Type B pancreatic cell (in vitro differentiated cells): ENCODE measurements at places on chromosomes 12 and 14.

DNA sequence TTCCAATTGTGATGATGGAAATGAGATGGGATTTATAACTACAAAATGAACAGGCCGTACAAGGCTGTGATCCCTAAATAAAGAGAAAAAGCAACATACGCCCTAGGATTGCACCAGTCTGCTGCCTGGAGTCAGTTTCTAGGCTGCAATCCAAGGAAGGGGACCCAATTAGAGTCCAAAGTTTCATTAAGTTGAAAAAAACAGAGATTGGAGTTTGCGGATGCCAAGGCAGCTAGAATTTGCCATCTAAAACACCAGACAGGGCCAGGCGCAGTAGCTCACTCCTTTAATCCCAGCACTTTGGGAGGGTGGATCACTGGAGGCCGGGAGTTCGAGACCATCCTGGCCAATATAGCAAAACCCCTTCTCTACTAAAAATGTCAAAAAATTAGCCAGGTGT, 661.0 kb downstream of the RPS29 start:
- DNase-seq: no peak

DNA sequence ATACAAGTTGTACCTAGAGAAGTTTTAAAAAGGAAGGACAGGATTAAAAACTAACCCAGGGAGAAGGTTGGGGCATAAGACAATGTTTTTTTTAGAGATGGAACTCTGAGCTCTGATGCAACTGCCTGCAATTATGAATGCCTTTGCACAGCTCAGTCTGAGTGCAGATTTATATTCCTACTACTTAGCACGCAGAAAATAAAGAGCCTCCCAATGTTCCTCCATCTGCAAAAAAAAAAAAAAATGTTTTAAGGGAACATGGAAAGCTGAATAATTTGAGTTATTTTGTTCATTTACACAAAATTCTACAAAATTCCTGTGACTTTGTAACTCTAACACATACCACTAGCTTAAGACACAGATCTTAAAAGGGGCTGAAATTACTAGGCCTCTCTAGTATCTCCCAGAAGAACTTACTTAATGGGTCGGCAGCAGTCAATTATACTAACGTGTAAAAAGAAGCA, 15.7 kb downstream of the CLIP1 start:
- DNase-seq: no peak

- DNase-seq: no peak
Measured at GRCh38 chr12:103832048-103832997, 8.7 kb downstream of the NT5DC3 start.

GRCh38 chr14:45891417-45892080, 638.5 kb upstream of the MIS18BP1 start:
- no peak for DNase-seq

GRCh38 chr12:96981911-96982310, 74.9 kb downstream of the NEDD1 start:
- no peak for DNase-seq

GRCh38 chr14:77991128-77991772, 178.9 kb upstream of the NRXN3 start:
- DNase-seq: no peak
